ENCODE measurements at places on chromosomes 7 and 10. TPM values are rescaled to one million over a fixed set of nuclear protein-coding genes. Genes with fewer than 3 reads are reported as not detected.

The TUBAL3 gene
- not detected for polyA plus RNA-seq

The KAZALD1 gene
- 32.4 TPM for polyA plus RNA-seq

DNA sequence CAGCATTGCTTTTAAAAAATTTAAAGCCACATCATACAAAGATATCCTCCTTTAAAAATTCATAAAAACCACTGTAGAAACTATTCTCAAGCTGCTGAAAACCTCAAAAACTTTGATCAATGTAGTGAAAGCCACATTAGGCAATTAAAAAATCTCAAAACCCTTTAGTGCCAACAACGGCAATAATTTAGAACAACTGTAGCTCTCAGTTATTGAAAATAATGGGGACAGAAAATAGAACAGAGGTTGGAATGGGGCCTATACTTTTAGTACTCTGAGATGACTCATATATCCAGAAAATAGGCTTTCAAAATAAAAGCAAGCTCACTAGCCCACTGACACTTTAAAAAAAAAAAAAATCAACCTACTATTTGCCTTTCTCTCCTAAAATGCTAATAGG, 87.5 kb downstream of the GSAP start:
- no peak for DNase-seq

GRCh38 chr7:6530626-6531491, 20.4 kb downstream of the GRID2IP start:
- DNase-seq = no peak

- no peak for DNase-seq
Measured at GRCh38 chr10:104104418-104104817, 17.6 kb upstream of the SFR1 start.

- no peak for DNase-seq
Measured at GRCh38 chr7:11175371-11175770, 201.7 kb downstream of the PHF14 start.

The SPDYE6 gene
- not detected for polyA plus RNA-seq

GRCh38 chr7:30212701-30213111, 71.7 kb upstream of the ZNRF2 start:
- no peak for DNase-seq

The CTTNBP2 gene
- 0.37 TPM for polyA plus RNA-seq

The OR2A42 gene
- polyA plus RNA-seq = 0.02 TPM

DNA sequence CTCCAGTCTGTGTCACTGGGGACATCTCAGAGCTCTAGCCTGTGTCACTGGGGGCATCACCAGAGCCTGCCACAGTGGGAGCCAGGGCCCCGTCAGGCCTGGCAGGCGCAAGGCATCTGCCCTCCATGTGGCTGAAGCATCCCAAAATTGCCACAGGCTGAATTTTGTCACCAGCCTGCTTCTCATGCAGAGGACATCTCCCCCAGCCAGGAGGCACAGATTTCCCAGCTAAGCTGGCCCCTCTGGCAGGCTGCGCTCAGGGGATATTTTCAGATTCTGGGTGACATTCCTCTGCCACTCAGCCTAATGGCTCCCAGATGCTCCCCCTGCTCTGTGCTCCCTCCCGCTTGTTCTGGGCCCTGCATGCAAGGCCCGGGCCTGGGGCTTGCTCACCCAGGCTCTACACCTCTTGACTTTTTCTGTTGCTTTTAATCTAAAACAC, 64.6 kb downstream of the COL13A1 start:
- DNase-seq = no peak

The FAM237B gene
- not detected for polyA plus RNA-seq

DNA sequence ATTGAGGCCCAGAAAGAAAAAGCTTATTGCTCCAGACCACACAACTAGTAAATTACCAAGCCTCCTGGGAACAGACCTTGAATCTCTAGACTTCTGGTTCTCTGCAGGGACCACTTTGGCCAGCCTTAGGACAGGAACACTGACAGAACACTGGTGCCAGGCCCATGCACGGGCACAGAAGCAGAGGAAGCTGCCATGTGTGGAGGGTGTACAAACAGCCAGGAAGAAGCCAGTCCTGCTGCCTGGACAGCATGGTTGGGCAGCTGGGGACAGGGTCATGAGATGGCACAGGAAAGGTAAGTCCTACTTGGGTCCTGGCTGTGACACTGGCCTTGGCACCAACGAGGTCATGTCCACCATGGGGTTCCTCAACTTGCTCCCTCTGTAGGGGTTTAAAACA, 19.2 kb downstream of the MMRN2 start:
- no peak for DNase-seq

The TYW1B gene
- 0.66 TPM for polyA plus RNA-seq

DNA sequence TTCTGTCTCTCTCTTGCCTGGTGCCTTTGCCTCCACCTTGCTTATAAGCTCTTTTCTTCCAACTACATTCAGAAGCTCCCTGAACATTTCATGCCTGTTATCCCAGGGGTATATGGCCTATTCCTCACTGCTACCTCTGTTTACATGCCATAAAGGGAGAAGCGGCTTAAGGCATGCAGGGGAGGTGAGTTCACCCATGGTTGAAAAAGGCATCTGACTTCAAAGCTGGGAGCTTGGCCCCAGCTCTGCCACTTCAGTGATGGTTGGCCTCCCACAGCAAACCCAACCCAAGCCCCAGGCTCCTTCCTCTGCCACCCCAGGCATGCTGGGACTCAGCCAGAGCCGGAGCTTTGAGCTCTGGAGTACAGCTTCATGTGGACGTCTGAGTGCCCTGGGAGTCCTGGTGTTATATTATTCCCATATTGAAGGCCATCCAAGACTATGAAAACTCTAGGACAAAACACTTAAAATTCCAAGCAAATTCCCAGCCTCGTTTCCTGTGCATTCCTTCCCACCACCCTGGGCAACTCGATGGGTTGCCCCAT, 468.6 kb upstream of the ZMIZ1 start:
- no peak for DNase-seq

DNA sequence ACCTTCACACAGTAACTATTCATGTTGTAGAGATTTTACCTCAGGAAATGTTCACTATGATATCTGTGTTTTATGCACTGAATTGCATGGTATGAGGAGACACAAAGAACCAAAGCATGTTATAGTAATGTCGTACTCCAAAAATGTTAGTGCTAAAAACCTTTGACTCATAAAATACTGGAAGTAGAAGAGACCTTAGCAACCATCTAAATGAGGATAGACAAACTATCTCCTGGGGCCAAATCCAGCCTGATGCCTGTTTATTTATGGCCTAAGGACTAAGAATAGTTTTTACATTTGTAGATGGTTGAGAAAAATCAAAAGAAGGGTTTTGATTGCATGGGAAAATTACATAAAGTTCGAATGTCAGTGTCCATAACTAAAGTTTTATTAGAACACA, 535.1 kb downstream of the INHBA start:
- no peak for DNase-seq

DNA sequence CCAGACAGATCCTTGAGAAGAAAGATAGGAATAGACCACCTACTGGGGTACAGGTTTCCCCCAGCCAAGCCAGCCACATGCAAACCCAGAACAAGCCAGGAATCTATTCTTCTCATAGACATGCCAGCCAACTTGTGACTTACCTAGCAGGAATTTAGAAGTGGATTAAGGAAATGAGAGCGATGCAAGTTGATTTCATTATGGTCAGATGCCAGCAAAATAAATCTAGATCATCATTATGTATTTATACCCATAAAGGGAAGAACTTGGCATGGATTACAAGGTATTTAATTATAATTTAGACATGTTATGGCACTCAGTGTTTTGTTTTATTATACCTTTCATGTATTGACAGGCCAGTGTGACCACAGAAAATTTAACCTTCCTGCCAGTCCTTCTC, 32.8 kb downstream of the SLC35G1 start:
- no peak for DNase-seq

The SLC39A12 gene
- polyA plus RNA-seq = not detected

GRCh38 chr7:16411391-16411790, 9.9 kb downstream of the CRPPA start:
- DNase-seq = no peak

GRCh38 chr7:127415060-127415742, 22.7 kb upstream of the ZNF800 start:
- DNase-seq = no peak

DNA sequence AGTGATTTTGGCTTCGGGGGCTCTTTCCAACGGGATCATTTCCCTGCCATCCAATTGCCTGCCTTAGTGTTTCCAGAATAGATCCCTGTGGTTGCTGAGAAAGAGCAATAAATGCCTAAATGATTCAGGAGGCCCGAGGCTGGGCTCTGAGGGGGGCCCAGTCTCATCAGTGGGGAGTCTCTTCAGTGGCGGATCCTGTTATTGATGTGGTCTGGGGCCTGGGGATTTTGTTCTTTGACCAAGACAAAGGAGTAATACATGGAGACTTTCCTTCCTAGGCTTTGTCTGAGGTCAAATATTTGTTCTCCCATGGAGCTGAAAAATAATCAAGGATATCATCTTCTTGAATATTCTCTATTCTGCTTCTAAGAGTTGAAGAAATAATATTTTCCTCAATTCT, 40.8 kb downstream of the TAS2R41 start:
- DNase-seq = no peak

GRCh38 chr7:99409806-99410205, 1.0 kb downstream of the BUD31 start:
- no peak for DNase-seq

DNA sequence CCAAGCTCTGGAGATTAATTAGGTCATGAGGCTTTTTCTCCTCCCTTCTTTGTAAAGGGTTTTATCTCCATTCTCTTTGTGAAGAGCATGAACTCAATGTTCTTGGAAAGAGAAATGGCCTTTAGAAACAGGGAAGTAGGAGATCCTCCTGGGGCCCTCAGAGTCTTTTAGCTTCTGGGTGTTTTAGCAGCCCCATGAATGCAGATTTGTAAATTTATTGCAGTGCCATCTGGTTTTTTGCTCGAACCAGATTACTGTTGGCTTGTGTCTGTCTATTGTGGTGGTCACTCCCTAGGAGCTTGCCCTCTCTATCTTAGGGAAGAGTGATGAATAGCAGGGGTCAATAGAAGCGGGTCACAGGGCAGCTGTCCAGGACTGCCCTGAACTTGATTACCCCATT, 110.6 kb downstream of the BTRC start:
- DNase-seq = no peak

DNA sequence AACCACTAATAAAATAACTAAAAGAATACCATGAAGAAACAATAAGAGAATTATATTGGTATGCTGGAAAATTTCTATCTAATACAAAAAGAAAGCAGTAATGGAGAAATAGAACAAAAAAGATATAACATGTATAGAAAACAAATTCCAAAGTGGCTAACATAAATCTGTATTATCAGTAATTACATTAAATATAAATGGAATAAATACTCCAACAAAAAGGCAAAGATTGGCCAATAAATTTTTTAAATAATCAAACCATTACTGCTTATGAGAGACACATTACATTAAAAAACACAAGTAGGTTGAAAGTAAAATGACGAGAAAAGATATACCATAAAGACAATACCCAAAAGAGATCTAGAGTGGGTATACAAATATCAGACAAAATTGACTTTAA, 90.0 kb downstream of the ARHGAP22 start:
- DNase-seq = no peak

The JAKMIP3 gene
- 0.20 TPM for polyA plus RNA-seq

DNA sequence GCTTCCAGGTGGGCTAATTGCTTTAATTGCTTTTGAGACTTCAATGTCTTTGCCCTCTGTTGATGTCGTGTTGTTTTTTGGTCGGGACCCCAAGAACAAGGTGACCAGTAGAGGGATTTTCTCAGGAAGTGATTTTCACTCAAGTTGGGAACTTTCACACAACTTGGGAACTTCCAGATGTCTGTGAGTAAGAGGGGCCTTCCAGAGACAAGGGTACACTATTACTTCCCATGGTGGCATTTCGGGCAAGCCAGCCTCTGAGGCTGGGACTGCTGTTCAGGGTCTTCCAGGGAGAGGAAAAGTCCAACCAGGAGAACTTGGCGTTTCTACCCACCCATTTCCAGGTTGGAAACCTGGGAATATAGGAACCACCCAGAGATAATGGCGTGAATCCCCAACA, 170.0 kb upstream of the CDCA7L start:
- DNase-seq = no peak
